HS-5 (cell line): ENCODE measurements at places on chromosomes 1 and 21.

GRCh38 chr1:101250222-101250621 is 13.4 kb downstream of the S1PR1 start:
- DNase-seq: no peak

DNA sequence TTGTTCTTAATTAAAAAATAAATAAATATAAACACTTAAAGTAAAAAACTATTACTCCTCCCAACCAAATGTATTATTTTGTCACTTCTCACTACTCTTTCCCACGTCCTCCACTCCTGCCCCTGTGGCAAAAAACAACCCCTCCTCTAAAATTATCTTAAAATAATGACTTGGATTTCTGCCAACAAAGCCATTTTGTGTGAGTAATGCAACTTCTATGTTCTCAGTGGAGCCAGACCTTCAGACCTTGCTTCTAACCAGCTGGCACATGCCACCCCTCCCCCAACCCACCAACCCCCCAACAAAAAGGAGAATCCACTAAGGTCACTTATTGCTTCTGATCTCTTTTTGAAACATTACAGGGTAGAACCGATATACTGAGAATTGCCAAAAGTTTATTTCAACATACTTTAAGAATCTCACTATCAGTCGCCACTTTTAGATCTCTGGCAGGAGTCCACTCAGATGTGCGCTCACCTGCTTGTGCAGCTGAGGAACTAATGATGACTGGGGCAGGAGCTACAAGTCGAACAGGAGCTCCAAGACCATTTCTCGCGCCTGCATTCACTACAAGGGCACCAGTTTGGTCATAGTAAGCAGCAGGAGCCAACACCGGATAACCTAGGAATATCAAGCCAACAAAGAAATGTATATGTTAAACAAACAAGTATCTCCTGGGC is 58.3 kb upstream of the SDC3 start:
- DNase-seq: peak; percentile 43

DNA sequence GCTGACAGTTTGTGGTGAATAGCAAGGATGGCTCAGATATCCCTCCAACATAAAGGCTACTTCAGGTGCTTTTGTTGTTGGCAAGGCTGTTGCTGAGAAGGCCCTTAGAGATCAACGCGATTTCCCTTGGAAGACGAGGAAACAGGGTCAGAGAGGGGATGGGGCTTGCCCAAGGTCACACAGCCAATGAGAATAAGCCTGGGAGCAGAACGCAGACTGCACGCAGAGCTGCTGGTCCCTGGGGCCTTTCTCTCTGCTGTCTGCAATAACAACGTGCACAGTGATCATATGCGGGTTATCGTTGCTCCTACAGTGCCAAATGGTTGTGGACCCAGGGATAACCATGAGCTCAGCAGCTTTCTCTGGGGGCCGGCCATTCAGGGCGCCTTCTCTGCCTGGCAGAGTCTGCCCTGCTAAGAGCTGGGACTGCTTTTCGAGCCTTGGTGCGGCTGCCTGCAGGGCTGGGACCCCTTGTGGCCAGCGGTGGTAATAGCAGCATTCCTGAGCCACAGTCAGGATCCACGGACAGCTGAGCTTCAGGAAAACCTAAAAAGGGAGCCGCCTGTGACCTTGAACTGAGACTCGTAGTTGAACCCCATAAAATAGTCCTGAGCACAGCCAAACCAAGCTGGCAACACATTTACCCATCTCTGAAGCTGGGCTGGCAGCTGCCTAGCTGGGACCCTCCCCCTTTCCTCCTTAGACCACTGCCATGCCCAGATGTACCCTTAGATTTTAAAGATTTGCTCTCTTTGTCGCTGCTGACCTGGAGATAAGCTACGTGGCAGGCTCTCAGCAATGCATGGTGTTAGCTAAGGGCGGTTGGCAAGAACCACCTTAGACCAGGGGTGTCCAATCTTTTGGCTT is 39.8 kb downstream of the HTR6 start:
- peak; percentile 22 for DNase-seq

GRCh38 chr1:175978926-175979325 is 228.2 kb downstream of the COP1 start:
- DNase-seq: no peak

GRCh38 chr1:215306426-215306825 is 223.9 kb downstream of the KCNK2 start:
- DNase-seq: no peak

DNA sequence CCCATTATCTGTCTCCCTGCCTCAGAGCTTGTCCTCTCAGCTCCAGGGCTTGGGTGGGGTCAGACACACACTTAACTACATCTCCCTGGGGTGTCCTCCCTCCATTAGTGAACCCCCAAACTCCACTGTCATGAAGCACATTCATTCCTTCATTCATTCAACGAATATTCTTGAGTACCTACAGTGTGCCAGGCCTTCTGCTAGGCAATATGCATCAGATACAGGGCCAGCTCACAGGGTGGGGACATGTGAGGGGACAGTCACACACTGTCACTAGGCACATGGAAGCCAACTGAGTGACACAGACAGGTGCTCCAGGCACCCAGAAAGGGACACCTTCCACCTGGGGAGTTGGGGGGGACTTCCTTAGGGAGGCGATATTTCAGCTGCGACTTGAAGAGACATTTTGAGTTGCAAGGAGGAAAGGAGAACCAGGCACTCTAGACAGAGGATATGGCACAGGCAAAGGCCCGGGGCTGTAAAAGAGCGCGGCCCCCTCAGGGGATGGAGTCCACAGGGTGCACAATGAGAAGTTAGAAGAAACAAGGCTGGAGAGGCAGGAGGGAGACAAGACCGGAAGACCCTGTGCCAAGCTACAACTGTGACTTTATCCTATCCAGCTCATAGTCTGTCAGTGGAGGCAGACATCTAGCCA is 8.7 kb upstream of the S100A8 start:
- no peak for DNase-seq

DNA sequence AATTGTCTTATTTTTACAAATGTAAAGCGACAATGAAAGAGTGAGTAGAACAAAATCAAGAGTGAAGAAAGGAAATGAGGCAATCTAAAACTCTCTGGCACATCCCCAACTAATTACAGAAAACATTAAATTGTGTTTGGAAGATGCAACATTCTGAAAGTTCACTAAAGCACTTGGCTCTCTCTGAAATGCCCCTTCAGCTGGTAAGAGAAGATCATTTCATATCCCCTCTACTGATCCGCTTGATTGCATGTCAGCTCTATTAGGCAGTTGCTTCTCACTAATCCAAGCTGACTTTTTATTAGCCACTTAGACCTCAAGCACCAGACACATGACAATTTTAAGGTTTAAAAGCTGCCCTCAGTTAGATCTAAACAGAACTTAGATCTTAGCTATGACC is 262.8 kb upstream of the PRMT6 start:
- no peak for DNase-seq

GRCh38 chr1:200959411-200959921 is 64.0 kb downstream of the KIF21B start:
- DNase-seq: no peak

GRCh38 chr1:208227366-208227765 is 16.8 kb downstream of the PLXNA2 start:
- no peak for DNase-seq

DNA sequence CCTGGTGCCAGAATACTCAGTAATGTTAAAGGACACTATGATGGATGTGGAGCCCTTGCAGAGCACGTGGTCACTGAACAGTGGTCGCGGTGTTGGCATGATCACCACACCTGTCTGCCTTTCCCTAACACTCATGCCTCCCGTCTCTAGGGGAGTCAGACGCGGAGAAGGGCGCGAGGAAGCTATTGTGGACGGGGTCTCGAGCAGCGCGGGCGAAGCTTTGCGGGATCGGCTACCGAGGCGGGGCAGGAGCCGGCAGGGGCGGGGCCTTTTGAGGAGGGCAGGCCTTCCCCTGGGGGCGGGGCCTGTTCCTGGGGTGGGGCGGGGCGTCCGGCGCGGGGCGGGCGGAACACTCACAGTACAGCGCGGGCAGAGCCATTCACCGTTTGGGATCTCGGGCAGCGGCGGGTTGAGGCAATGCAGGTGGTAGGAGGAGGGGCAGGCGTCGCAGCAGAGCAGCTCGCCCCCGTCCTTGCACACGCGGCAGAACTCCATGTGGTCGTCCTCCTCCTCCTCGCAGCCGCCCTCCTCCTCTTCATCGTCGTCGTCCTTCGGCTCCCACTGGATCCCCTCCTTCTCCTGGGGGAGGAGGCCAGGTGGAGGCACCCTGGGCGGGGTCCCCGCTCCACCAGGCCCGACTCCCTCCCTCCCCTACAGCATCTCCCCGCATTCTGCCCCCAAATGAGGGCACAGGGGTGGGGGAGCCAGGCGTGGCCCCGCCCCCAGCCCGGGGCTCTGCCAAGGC is 31.5 kb downstream of the CHD5 start:
- DNase-seq: no peak

- DNase-seq: no peak
Measured at GRCh38 chr1:8698012-8698630, 119.3 kb downstream of the RERE start.

DNA sequence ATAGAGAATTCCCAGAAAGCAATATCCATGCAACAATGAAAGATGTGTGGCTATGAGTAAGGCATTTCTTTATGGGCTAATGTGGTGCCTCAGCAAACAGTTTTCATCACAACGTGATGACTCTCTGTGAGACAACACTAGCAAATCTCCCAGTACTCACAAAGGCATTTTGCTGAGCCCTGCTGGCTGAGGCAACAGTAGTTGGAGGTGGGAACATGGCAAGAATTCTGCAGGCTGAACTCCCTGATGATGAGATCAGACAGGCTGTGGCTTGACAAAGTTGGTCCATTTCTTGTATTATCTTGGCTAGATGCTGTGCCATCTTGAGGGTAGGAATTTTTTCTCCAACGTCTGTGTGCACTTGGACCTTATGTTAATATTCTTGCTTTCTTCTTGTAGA is 24.6 kb downstream of the PROX1 start:
- DNase-seq: no peak

DNA sequence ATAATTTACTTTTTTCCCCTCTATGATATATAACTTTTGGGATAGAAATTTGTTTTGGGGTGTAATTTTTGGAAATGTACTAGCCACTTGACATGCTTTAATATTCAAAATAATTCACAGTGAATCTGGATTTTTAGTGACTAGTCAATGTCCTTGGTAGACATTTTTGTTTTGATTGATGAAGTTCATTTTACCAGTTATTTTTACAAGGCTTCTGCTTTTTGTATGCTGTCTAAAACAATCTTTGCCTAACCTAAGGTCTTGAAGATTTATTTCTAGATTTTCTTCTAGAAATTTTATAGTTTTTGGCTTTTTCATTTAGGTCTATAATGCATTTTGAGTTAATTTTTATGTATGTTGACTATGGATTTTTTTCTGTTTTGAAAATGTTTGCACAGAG is 30.9 kb downstream of the DISP1 start:
- no peak for DNase-seq

DNA sequence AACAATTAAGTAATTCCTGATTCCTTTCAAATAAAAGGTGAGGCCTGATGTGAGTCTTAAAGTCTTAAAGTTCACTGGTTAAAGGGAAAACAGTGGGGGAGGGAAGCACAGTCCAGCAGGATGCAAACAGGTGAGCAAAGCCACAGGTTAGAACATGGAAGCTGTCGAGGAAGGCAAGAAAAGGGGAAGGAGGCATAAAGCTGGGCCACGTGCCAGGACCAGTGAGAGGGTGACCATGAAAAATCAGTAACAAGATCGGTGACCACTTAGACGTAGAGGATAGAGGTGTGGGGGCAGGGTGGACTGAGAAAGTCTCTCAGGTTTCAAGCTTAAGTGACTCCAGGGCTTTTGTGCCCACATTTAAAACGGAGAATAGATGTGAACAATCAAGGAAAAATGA is 231.3 kb downstream of the SETD4 start:
- DNase-seq: no peak

- no peak for DNase-seq
Measured at GRCh38 chr1:236206548-236206947, 64.2 kb downstream of the GPR137B start.

- no peak for DNase-seq
Measured at GRCh38 chr1:197981561-197981960, 64.4 kb downstream of the LHX9 start.

- DNase-seq: no peak
Measured at GRCh38 chr21:34845521-34846451, 177.0 kb downstream of the CLIC6 start.

DNA sequence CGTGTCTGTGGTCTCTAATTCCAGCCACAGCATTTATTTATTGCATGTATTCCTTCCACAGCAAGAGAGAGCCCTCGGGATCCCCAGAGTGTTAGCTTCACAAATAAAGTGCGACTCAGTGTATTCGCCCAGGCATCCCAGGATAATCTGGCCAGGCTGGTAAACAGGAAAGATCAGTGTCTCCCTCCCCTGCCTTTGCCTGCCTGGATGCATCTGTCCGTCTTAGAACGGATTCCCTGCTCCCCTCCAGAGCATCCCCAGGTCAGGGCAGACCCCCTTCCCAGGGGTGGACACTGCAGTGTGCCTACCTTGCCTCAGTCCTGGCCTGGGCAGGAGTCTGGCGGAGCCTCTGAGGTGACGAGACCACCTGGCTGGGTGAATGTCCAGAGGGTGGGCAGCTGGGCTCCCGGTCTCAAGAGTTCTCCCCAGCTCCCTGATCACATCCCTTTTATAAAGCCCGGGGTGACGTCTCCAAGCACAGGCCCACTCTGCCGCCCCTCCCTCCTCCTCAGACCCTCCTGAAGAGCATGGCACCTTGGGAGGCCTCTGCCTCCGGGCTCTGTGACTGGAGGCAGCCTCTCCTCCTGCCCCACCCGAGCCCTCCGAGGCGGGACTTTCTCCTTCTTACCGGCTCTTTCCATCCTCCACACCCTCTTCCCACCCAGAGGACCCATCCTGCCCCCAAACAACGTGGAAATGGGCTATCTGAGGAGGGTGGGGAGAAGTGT is at the start of gene KISS1:
TSS of gene KISS1 (minus strand) at position 424 of the 728 bp plus-strand sequence. CDS start 3,615 bp downstream, outside the sequence.
- no peak for DNase-seq

- DNase-seq: no peak
Measured at GRCh38 chr1:205438213-205439158, 16.6 kb upstream of the LEMD1 start.

- DNase-seq: peak; percentile 99
Measured at GRCh38 chr1:33099290-33100118, 18.6 kb downstream of the AZIN2 start.

DNA sequence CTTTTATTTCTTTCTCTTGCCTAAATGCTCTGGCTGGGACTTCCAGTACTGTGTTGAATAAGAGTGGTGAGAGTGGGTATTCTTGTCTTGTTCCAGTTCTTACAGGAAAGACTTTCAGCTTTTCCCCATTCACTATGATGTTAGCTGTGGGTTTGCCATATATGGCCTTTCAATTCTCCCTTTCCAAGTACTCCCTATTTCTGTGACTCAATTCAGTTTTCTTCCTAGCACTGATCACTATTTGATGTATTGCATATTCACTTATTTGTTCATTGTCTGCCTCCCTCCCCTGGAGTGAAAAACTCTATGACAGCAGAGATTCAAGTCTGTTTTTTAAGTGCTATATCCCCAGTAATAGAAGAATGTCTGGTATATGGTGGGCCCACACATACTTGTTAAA is 618.2 kb upstream of the CAMK1G start:
- DNase-seq: no peak
